ENCODE measurements at places on chromosomes 2 and 18.

- DNase-seq = no peak
Measured at GRCh38 chr18:13487237-13487636, 239.1 kb downstream of the FAM210A start.

- DNase-seq = no peak
Measured at GRCh38 chr18:59063300-59063906, 76.3 kb upstream of the SEC11C start.

DNA sequence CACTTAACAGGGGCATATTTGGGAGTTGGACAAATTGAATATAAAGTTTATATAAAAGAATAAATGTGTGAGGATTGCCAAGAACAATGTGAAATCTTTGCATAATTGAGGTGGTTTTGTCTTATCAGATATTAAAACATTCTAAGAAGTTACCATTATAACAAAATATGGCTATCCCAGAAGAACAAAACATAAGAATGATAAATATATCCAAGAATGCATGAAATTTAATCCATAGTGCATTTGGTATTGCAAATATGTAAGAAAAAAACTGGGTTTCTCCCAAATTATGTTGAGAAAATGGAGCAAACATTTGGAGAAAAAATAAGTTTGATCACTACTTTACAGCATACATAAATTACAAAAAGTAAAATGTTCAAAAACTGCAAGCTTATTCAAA lies 562.4 kb downstream of the RNF144A start:
- DNase-seq = no peak

- no peak for DNase-seq
Measured at GRCh38 chr2:140085674-140086073, 1305.5 kb upstream of the NXPH2 start.

DNA sequence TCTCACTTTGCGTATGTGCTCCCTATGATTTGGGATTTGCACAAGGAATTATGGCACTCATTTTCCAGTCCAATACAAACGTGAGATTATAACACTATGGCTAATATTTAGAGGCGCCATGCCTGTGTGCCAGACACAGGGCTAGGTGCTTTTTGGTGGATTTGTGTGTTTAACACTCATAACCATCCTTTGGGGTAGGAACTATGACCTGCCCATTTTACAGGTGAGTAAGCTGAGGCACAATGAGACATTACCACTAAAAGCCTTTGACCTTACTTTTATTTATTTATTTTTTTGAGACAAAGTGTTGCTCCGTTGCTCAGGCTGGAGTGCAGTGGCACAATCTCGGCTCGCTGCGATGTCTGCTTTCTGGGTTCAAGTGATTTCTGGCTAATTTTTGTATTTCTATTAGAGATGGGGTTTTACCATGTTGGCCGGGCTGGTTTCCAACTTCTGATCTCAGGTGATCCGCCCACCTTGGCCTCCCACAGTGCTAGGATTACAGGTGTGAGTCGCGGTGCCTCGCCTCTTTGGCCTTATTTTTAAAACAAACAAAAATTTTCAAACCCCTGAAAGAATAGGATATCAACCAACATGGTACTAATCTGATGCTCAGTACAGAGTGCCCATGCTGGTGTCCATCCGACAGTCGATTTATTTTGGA lies 26.6 kb upstream of the GLI2 start:
- DNase-seq = no peak

DNA sequence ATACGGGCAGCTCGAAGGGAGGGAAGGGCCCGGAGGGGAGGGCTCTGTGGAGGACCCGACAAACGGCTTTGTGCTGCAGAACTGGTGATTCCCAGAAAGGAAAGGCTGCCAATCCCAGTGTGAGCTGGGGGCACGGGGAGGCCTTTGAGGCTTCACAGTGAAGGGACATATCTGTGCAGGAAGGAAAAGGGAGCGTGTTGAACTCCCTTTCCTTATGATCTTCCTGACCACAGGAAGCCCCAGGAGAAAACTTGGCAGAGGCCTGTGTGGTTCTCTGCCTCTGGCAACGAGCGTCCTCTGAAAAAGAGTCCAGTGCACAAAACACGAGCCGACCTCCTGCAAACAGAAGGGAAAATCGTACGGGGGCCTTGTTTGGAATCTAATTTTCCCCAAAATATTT lies 683.5 kb upstream of the SALL3 start:
- no peak for DNase-seq

- no peak for DNase-seq
Measured at GRCh38 chr2:159169187-159169586, 117.3 kb downstream of the WDSUB1 start.

- DNase-seq = no peak
Measured at GRCh38 chr2:107068069-107068916, 182.3 kb upstream of the ST6GAL2 start.

DNA sequence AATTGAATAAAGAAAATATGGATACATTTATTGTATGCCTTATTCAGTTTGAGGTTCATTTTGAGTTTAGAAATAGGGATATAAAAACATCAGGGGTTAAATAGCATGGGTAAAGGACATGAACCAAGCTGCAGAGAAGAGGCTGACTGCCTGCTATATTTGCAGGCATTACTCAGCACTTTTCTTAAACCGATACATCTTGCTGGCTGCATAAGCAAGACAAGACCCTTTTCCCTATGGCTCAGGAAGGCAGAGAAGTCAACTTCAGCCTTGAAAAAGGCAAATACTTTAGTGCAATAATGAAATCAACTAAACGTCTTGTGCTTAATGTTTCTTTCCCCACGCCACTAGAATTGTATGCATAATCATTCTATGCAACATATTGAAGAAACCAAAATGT lies 36.4 kb downstream of the SCN1A start:
- DNase-seq = no peak

GRCh38 chr2:161992531-161992930 lies 81.5 kb downstream of the DPP4 start:
- DNase-seq = peak; percentile 82

GRCh38 chr2:45545943-45546342 lies 65.1 kb downstream of the SRBD1 start:
- no peak for DNase-seq

DNA sequence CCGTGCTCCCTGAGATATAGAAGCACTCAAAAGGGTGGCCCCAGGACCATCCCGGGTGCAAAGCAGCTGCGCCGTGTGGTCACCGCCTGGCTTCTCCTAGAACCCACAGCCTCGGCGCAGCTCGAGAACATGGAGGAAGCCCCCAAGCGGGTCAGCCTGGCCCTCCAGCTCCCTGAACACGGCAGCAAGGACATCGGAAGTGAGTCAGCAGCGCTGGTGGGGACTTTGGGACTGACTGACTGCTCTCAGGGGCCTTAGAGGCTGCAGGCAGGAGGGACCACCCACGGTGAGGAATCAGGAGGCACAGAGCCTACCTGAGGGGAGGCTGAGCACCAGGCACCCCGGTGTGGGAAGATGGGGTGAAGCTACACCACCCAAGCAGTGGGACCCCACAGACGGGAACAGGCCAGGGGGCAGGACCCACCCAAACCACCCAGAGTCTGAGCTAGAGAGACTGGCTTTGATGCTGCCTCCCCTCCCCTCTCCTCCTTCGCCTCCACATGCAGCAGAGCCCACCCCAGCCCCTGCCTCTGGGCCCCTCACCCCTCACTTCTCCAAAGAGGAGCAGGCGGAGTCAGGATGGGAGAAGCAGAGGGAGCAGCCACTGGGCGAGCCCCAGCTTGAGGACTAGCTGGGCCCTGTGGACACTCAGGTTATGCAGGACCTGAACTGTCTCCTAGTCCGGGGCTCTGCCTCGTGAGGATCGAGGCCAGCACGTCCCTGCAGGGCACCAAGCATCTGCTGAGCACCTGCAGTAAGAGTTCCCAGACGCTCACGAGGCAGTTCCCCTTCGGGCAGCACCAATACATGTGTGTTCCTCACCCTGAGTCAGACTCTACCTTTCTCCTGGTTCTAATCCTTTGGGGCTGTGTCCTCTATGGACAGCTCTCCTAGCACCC lies 28.7 kb downstream of the MTERF4 start:
- DNase-seq = no peak
